ENCODE measurements at places on chromosomes 7 and 10.

DNA sequence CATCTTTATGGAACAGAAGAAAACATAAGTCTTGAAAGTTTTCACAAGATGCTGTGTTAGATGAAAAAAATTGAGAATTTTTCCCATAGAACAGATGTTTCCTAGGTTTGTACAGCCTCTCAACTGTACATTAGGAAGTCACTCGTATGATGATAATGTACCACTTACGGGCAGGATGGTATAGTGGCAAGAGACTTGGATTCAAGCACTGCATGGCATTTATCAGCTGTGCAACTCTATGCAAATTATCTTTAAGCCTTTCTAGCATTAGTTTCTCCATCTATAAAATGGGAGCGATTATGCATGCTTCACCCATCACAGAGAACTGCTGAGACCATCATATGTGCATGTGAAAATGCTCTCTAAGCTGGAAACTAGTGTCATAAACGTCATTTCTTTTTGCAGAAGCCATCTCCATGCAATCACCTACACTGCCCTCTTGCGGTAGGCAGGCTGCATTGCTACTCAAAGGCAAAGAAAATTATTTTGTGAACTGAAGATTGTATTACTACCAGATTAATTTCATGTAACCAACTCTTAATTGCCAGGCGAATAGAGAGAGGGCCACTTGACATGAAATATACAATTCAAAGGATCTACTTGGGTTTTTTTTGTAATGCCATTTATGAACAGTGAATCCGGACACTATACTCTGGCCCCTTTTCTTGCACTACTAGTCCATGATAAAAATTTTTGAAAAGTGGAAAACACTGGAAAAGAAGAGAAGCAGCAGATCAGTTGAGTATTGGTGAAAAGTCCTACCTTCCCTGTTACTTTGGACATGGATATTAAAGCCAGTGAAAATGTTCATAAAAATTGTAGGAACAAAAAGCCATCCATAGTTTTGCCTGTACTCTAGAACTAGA lies 102.3 kb downstream of the JAZF1 start:
- DNase-seq, result peak; percentile 28

GRCh38 chr10:59245686-59246085 lies 69.2 kb downstream of the PHYHIPL start:
- DNase-seq, result no peak

- no peak for DNase-seq
These were observed 46.8 kb downstream of the SHH start for GRCh38 chr7:155765458-155765857.

DNA sequence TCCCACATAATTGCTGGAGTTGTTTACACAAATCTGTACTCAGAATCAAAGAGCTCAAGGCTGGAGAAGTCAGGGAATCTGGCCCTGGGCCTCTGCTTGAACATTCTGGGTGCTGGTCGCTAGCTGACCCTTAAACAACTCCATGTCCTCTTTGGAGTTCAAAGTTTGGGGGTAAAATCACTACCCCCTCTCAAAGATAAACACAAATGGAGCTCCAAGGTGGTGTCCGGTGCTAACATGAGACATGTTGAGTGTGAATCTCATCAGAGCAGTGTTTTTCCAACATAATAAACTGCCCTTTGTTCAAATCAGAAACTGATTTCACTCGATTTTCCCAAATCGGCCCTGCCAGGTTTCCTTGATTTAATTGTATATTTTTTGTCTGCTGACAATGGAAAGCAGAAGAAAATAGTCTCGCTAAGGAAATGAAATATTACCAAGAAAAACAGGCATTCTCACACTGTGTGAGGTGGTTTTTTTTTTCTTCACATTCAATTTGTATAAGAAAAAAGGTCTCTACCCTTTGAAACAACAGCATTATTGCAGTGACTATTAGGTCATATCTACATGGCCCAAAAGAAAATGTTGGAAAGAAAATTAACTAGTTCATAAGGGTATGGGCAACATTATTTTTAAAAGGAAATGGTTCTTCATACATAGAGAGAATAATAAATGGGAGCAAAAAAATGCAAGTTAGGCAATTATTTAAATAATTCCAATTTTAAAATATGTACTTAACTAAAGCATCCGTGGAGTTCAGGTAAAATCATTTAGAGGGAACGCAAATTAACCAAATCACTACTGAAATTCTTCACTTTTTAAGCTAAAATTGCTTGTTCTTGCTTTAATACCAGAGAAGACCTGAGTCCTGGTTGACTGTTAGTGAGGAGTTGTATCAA lies 56.1 kb upstream of the CAPZA2 start:
- no peak for DNase-seq

- no peak for DNase-seq
These were observed 119.9 kb downstream of the MGMT start for GRCh38 chr10:129586898-129587443.

- no peak for DNase-seq
These were observed 95.3 kb upstream of the DNAJB12 start for GRCh38 chr10:72449941-72450441.

DNA sequence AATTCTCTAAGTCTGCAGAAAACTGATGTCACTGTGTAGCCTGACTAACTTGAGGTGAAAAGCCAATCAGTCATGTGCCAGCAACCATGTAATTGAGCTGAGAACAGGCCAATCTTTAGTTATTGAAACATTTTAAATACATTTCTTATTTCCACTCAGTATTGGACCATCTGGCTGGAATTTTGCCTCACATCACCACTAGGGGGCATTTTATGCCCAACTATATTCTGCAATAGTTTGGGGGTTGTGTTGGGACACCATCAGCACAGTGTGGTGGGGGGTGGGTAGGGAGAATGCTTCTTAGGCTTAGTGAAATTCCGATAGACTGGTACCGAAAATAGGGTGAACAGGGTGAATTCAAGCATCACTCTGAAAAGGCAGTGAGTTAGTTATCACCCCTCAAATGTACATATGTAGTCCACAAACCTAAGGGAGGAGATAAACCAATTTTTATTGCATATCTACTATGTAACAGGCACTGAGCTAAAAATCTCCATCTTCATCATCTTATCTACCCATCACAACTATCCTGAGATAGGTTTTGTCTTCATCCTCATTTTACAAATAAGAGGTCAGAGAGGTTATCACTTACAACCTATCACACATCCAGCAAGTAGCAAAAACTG lies 17.8 kb downstream of the NPSR1 start:
- peak; percentile 6 for DNase-seq

- DNase-seq, result peak; percentile 75
These were observed 82.7 kb downstream of the SPAG6 start for GRCh38 chr10:22427890-22428571.

DNA sequence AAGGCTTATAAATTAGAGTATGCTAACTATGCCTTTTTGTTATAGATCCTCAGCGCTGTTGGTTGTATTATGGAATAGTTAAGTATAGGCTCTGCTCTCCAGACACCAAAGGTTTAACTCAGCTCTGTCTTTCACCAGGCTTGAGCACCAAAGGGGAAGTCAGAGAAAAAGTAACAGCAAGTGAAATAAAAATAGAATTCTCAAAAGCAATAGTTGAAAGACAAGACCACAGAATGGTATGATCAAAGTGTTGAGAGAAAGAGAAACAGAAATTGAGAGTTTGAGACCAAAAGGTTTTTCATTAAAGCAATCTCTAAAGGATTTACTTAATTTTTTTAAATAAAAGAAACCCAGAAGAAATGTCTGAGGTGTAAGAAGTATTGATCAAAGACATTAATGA lies 529.8 kb upstream of the C7orf33 start:
- no peak for DNase-seq

DNA sequence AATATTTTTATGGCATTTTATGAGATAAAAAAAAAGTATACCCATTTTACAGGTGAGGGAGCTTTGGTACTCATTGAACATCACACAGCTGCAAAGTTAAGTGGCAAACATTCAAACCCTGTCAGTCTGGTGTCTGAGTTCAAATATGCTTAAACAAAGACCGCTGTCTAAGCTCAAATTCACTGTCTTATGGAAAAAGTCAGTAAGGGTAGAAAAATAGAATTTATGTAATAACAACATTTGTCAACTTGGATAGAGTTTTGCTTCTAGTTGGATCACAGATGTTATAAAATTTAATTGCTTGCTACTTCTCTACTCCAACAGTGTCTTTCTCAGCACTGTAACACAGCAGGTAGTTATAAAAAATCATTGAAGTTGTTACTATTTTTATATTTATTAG lies 161.7 kb upstream of the CSTF2T start:
- DNase-seq, result no peak

GRCh38 chr10:14156104-14156503 lies 174.6 kb downstream of the FRMD4A start:
- no peak for DNase-seq

GRCh38 chr10:102065561-102066398 lies 631 bp downstream of the HPS6 start:
- DNase-seq, result no peak

DNA sequence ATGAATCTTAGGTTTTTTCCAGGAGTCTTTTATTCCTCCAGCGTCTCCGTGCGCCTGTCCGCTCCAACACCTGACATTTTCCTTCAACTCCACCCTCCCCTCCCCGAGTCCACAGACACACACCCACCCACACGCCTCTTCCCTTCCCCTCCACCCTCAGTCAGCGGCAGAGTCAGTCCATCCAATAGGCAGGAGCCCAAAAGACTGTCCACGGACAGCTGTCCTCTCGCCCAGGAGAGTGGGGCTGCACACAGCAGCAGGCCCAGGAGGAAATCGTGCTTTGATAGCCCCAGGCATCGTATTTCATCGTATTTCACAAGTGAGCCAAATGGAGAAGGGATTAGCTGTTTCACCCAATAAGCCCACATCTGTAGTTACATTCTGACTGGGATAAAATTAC lies 285.1 kb downstream of the ZEB1 start:
- DNase-seq, result no peak

GRCh38 chr7:1090686-1091643 lies 3.1 kb downstream of the GPER1 start:
- DNase-seq, result no peak

DNA sequence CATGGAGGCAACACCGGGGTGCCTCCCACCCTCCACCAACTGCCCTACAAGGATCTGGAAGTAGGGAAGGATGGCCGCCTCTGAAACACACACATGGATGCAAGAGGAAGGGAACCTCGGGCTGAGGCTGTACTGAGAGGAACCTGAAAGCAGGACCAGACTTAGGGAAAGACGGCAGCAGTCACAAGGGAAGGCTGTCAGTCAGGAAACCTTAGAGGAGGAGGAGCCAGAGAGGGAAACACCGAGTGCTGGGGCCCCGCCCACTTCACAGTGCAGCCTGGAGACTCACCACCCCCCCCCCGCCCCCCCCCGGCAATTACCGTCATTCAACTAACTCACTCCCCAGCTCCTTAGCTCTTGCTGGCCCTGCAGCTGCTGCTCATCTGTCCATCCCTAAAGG lies 2.5 kb downstream of the CYREN start:
- no peak for DNase-seq

GRCh38 chr7:159014297-159015062 lies 130.2 kb downstream of the VIPR2 start:
- no peak for DNase-seq

- no peak for DNase-seq
These were observed 174.8 kb upstream of the PRPS1L1 start for GRCh38 chr7:18202315-18203045.

GRCh38 chr10:17877121-17877520 lies 68.0 kb downstream of the MRC1 start:
- DNase-seq, result no peak

DNA sequence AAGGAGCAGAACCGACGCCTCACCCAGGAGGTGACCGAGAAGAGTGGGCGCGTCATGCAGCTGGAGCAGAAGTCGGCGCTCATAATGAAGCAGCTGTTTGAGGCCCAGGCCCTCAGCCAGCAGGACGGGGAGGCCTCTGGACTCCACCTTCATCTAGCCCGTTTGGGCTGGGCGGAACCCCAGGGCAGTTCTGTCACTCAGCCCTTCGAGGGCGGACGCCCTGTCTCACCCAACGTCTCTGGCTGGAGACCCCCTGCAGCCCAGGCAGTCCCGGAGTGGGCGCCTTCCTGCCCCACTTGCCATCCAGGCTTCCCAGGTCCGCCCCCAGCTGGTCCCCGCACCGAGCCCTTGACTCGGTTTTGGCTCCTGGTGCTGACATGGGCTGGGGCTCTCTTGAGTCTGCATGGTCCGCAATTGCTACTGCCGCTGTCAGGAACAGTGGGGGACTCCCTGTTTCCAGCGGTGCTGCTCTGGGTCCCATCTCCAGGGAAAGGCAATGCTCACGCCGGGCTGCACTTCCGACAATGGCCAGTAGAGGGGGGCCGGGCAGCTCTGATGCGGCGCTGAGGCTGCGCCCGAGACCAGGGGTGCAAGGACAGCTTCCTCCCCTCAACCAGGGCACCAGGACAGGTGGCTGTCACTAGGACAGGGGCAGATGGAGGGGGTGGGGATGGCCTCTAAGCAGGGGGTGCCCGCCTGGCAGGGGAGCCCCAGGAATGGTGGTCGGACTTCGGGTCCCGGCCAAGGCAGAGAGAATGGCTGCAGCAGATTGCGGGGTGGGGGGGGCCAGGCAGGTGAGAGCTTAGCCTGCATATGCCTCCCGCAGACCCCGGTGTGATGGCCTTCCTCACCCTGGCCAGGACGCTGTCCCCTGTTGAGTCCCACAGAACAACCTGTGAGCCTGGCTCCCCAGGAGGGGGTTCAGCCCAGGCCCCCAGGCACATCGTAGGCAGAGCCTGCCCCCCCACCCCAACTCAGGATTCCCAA lies 71.2 kb upstream of the KCTD7 start:
- DNase-seq, result peak; percentile 7

GRCh38 chr10:4083509-4084003 lies 298.5 kb upstream of the KLF6 start:
- DNase-seq, result no peak

DNA sequence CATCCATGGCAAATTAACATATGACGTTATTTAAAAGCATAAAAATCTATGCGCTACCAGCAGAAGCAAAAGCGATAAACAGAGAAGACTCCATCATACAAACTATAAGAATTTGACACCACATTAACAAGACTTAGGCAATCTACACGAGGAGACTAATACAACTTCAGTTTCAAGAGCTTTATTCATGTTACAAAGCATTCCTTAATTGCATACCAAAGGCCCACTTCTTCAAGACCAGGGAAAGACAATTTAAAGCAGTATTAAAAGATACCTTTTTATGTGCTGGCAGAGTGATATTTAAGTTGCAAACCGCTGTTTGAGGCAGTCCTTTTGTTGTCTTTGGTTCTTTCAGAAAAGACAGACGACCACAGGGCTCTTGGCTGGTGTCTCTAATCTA lies 176.0 kb upstream of the CCDC6 start:
- DNase-seq, result no peak

DNA sequence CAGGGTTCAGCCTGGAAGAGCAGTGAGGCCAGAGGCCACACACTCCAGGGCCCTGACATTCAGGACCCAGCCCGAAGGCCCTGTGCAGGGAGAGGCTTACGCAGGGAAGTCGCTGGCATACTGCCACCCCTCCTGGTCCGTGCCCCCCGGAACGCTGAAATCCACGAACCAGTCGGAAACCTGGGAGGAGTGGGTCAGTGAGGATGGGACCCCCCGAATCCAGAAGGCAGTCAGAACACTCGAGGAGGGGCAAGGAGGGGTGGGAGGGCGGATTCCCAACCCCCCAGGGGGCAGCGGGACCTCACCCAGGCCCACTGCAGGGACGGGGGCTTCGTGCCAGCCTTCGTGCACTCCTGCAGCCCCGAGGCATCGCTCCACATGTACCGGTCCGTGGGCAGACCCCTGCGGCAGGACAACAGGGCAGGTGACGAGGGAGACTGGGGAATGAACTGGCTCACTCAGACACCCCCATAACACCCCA lies 13.5 kb downstream of the BHLHA15 start:
- DNase-seq, result no peak

GRCh38 chr7:128446306-128446705 lies 9.4 kb upstream of the HILPDA start:
- DNase-seq, result no peak
